ENCODE measurements at places on chromosomes 4 and X. TPM values are rescaled to one million over a fixed set of nuclear protein-coding genes. Genes with fewer than 3 reads are reported as not detected.

- H3K4me3 ChIP-seq: no peak overlapping the region
- H3K36me3 ChIP-seq: no peaks in the 10 kb centered on the region
- H3K27me3 ChIP-seq: no peaks in the 10 kb centered on the region
- H3K4me1 ChIP-seq: no peaks in the 10 kb centered on the region
- DNase-seq: no peak
These were observed 105.0 kb upstream of the AFAP1 start for GRCh38 chr4:8044699-8045098.

- H3K4me1 ChIP-seq: no peaks in the 10 kb centered on the region
- H3K4me3 ChIP-seq: no peak overlapping the region
- no peak for DNase-seq
These were observed 236.4 kb downstream of the DHRSX start for GRCh38 chrX:2264179-2265030.

DNA sequence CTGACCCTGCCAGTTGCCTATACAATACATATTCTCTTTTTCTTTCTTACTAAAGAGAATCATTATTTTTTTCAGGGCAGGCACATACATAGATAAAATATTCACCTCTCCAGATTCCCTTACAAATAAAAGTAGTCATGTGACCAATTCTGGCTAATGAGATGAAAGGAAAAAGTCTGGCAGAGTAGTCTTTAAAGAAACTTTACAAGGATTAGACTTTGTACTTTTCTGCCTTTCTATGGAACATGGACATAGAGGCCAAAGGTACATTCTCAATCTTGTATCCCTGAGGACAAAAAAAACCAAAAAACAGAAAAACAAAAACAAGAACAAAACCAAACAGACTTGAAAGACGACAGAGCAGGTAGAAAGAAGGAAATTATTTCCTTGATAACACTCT, 75.6 kb downstream of the DCK start:
- no peaks in the 10 kb centered on the region for H3K36me3 ChIP-seq
- H3K4me3 ChIP-seq: no peak overlapping the region
- no peaks in the 10 kb centered on the region for H3K27me3 ChIP-seq
- DNase-seq: no peak

The DMP1 gene
- not detected for total RNA-seq

DNA sequence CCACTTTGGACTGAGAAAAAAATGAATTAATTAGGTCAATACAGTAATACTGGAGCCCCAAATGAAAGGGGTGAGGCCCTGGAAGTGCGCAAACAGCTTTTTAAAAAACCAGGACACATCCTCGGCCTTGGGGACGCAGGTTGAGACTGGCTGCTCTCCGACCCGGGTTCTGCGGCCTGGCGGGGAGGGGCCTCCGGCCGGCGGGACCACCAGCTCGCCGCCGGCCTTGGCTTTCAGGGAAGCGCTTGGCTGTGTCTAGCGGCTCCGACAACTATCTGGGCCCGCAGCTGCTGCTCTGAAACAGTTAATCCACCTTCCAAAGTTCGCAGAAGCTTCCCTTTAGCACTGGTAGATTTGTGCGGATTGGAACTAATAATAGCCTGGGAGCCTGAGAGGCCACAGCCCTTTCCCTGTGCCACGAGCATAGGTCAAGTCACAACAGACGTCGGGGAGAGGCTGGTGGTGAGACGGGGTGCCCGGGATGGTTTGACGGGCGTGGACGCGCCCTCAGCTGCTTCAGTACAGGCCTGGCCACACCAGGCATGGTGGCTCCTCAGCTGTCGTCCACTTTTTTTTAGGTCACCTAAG, 1.1 kb upstream of the SEL1L3 start:
- no peak overlapping the region for H3K4me3 ChIP-seq
- no peak for DNase-seq
- H3K27ac ChIP-seq: no peak overlapping the region
- no peaks in the 10 kb centered on the region for H3K27me3 ChIP-seq

The ESX1 gene
- total RNA-seq: not detected

DNA sequence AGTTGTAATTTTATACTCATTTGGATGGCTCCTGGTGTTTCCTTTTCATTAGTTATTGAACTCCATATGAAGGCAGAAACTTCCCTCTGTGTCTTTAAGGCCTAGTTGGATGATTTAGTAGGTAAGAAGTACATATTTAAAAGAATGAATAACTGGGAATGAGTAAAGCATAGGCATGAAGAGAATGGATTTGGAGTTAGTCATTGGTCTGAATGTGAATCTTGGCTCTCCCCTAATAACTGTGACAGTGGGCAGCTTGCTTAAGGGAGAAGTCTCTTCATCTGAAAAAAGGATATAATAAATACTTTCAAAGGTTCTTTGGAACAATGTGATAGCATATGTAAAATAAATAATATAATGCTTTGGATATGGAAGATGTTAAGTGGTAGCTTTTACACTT, 13.2 kb downstream of the SNX25 start:
- H3K36me3 ChIP-seq: no peaks in the 10 kb centered on the region
- no peak overlapping the region for H3K27ac ChIP-seq
- H3K4me3 ChIP-seq: no peak overlapping the region
- no peak for DNase-seq

DNA sequence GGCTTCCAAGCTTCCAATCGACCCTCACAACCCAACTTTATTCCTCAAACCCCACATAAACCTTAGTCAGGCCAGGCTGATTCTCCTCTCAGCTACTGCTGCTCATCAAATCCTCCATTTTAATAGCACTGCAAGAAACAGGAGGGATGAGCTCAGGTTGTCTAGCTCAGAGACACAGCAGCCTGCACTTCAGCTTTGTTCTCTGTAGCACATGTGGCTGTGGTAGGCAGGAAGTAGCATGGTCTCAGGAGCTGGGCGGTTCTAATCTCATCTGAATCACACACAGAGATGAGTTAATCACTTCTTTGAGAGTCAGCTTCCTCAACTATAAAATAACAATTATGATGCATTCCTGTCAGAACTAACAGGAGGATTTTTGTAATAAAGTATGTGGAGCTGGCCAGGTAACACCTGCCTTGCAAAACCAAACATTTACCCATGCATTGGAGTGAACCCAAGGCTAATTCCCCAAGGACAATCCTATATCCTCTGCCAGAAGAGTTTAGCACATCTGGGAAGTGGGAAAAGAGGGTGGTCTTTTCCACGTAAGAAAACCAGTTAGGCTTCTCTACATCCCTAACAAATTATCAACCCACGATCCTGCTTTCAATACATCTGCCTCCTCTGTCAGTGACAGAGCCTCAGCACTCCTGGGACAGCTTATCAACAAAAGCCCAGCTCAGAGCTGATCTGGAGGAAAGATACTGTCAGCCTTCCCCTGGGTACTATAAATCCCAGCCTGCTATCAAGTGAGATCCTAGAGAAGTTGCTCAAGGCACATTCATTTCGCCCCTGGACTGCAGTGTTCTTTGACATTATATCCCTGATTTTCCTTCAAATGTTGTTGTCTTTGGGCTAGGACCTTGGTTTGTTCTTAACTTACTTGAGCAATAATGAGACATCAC, 32.8 kb downstream of the ELOVL6 start:
- no peak overlapping the region for H3K27ac ChIP-seq
- H3K4me3 ChIP-seq: no peak overlapping the region

GRCh38 chrX:68939868-68940267, 111.0 kb downstream of the EFNB1 start:
- DNase-seq: no peak
- H3K27ac ChIP-seq: no peak overlapping the region
- H3K27me3 ChIP-seq: no peaks in the 10 kb centered on the region

DNA sequence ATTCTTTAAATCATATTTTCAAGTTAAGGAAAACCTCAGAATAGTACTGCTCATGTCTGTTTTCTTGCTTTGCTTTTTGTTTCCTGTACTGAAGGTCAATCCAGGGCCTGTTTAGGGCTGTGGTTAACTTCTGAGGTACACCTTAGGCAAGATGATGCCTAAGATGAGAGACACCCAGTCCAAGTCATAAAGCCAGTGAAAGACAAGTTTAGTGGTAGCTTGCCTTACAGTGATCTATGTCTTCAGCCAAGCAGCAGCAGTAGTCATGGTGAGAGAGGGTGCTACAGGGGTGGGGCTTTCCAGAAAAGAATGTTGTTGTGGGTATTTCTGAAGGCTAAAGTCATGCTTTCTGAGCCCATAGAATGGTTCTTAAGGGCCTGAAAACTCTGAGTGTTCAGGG, 173.7 kb downstream of the VSIG4 start:
- no peaks in the 10 kb centered on the region for H3K36me3 ChIP-seq
- H3K4me1 ChIP-seq: no peaks in the 10 kb centered on the region
- no peak overlapping the region for H3K4me3 ChIP-seq
- no peak for DNase-seq
- no peak overlapping the region for H3K27ac ChIP-seq

DNA sequence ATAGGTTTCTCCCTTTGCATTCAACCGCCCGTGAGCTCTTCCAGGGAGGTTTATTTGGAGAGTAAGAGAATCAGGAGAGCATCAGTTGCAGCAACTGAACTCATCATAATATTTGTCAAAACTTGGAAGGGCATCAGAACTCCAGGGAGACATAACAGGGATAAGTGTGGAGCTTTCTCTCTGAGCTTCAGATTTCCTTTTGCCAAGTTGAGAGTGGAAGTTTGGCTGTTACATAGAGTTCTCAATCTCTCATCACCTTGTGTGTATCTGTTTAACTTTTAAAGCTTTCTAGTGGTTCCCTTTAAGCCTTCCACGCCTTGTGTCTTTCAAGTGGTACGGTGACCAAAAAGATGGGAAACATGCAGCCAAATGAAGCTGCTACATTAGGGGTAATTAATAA, 18.8 kb downstream of the BMP3 start:
- no peak for DNase-seq
- H3K4me1 ChIP-seq: no peaks in the 10 kb centered on the region
- no peaks in the 10 kb centered on the region for H3K27me3 ChIP-seq
- no peak overlapping the region for H3K4me3 ChIP-seq
- no peaks in the 10 kb centered on the region for H3K36me3 ChIP-seq
- H3K27ac ChIP-seq: no peak overlapping the region

The HELQ gene
- 6.8 TPM for total RNA-seq

The GAGE12J gene
- total RNA-seq: not detected

GRCh38 chrX:110804446-110804845, 8.8 kb upstream of the CHRDL1 start:
- no peak overlapping the region for H3K4me3 ChIP-seq
- no peaks in the 10 kb centered on the region for H3K36me3 ChIP-seq
- no peak for DNase-seq
- no peak overlapping the region for H3K27ac ChIP-seq
- H3K4me1 ChIP-seq: no peaks in the 10 kb centered on the region

The AFF2 gene
- 0.13 TPM for total RNA-seq

The STOX2 gene
- 4.7 TPM for total RNA-seq

The SPIN2B gene
- total RNA-seq: 4.4 TPM

- H3K27me3 ChIP-seq: no peaks in the 10 kb centered on the region
- no peak for DNase-seq
- peak overlapping the region; percentile 25 for H3K4me3 ChIP-seq
- H3K27ac ChIP-seq: no peak overlapping the region
- no peaks in the 10 kb centered on the region for H3K36me3 ChIP-seq
These were observed 181.7 kb downstream of the GBA3 start for GRCh38 chr4:22874334-22874912.

- H3K36me3 ChIP-seq: no peaks in the 10 kb centered on the region
- no peaks in the 10 kb centered on the region for H3K27me3 ChIP-seq
- H3K4me3 ChIP-seq: no peak overlapping the region
- H3K4me1 ChIP-seq: no peaks in the 10 kb centered on the region
These were observed 540.2 kb upstream of the CT83 start for GRCh38 chrX:117002981-117003380.

- no peaks in the 10 kb centered on the region for H3K36me3 ChIP-seq
- peak; percentile 5 for DNase-seq
- H3K27ac ChIP-seq: no peak overlapping the region
- no peaks in the 10 kb centered on the region for H3K4me1 ChIP-seq
- H3K27me3 ChIP-seq: no peaks in the 10 kb centered on the region
- no peak overlapping the region for H3K4me3 ChIP-seq
These were observed 117.3 kb downstream of the CPZ start for GRCh38 chr4:8709729-8710360.

DNA sequence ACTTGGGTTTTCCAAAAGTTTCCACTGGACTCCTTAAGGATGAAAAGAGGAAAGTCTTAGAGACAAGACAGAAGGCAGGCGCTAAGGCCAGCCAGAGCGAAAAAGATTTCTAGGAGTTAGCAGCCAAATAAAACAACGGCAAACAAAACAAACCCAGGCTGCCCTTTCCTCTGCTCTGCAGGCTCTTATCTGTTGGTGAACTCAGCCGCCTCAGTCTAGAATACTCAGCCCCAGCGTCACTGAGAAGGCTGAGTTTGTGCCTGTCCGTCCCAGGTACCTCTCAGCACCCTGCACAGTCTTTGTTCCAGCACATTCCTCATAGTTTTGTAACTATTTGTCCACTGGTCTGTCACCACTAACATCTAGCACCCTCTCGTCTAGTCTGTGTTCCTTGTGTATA, 75.6 kb upstream of the FAM9C start:
- peak; percentile 80 for DNase-seq
- H3K36me3 ChIP-seq: no peaks in the 10 kb centered on the region
- no peaks in the 10 kb centered on the region for H3K27me3 ChIP-seq
- peaks cover 42% of the 10 kb centered on the region for H3K4me1 ChIP-seq

DNA sequence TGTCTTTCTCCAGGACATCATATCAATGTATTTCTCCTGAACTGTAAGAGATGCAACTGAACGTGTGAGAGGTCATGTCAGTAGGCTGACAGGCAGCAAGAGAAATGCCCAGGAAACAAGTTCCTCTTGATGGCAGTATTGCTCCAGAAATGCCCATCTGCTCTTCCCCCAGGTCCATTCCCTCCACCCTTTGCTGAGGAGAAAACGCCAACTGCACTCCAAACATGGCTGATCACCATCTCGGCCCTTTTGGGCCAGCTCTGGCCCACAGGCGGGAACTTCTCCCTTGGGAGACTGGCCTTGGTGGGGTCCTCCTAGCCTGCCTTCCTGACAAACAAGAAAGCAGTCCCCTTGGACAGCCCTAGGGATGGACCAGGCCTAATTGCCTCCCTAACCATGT, 276.5 kb upstream of the AGTR2 start:
- peaks cover 18% of the 10 kb centered on the region for H3K4me1 ChIP-seq
- no peak overlapping the region for H3K4me3 ChIP-seq
- no peaks in the 10 kb centered on the region for H3K36me3 ChIP-seq
- no peak for DNase-seq
- H3K27ac ChIP-seq: no peak overlapping the region

DNA sequence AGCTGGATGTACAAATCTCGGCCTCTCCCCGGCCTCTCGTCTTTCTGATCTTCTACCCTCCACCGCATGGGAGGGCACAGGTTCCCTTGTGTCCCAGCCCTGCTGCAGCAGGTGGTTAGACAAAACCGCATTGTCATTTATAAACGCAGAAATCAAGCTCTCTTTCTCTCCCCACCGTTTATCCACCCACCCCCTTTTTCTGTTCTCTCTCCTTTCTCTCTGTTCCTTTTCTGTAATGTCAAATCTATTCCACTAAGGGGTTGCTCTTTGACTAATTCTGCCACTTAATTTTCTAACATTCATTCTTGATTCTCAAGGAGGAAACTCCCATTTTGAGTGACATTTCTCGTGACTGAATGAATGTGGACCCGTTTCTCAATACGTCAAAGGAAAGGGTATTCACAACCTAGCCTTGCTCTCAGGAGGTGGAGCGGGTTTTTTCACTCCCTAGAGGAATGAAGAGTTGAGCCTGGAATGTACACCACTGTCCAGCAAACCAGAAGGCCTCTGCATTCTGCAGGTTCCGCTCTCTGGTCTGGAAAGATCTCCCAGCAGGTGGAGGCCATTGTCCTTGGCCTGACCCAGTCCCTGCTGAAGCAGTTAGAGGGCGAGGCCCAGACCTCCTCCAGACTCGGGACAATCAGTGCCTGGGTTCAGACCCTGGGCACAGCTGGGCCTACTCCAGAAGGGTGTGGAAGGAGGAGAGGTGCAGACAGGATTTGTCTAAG, 70.9 kb upstream of the ENPP6 start:
- H3K27ac ChIP-seq: no peak overlapping the region
- no peaks in the 10 kb centered on the region for H3K27me3 ChIP-seq
- no peak overlapping the region for H3K4me3 ChIP-seq
- H3K4me1 ChIP-seq: peaks cover 22% of the 10 kb centered on the region
